Activated gamma-delta T cell treated with Interleukin-2 at 50 U/mL for 16 hours (primary cell): ENCODE measurements at places on chromosomes 2 and 18.

DNA sequence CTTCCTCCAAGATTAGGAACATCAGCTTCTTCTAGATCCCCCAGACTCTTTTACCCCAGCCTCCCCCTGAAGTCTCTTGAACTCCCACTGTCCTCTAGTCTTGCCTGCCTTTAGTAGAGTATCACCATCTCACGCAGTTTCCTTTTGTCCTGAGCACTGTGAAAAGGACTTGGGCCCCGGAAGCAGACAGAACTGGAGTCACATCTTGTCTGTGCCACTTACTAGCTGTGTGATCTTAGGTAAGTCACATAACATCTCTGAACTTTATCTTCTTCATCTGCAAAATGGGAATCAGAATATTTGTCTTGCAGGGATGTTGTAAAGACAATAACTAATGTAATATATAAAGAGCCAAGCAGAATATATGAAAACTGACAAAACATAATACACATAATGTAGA, 8.4 kb upstream of the TRABD2A start:
- no peak for DNase-seq

- no peak for DNase-seq
Measured at GRCh38 chr18:23274638-23275482, 139.6 kb downstream of the CABLES1 start.

DNA sequence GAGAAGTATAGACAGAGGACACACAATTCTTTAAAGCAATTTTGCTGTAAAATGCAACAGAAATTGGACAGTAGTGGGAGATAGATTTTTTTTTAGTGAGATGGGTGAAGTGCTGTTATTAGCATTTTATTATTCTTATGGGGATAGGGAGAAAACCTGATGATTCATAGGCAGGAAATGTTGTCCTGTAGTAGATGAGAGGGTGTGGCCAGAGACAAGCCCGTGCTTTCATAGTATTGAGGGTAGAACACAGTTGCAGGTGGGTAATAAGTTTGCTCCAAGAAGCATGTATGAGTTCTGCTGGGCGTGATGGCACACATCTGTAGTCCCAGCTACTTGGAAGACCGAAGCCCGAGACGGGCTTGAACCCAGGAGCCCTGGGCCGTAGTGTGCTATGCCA, 128.3 kb upstream of the ARHGAP28 start:
- no peak for DNase-seq

- no peak for DNase-seq
Measured at GRCh38 chr2:170707821-170708795, 7.0 kb upstream of the SP5 start.

- no peak for DNase-seq
Measured at GRCh38 chr2:8548065-8548618, 133.7 kb upstream of the ID2 start.

DNA sequence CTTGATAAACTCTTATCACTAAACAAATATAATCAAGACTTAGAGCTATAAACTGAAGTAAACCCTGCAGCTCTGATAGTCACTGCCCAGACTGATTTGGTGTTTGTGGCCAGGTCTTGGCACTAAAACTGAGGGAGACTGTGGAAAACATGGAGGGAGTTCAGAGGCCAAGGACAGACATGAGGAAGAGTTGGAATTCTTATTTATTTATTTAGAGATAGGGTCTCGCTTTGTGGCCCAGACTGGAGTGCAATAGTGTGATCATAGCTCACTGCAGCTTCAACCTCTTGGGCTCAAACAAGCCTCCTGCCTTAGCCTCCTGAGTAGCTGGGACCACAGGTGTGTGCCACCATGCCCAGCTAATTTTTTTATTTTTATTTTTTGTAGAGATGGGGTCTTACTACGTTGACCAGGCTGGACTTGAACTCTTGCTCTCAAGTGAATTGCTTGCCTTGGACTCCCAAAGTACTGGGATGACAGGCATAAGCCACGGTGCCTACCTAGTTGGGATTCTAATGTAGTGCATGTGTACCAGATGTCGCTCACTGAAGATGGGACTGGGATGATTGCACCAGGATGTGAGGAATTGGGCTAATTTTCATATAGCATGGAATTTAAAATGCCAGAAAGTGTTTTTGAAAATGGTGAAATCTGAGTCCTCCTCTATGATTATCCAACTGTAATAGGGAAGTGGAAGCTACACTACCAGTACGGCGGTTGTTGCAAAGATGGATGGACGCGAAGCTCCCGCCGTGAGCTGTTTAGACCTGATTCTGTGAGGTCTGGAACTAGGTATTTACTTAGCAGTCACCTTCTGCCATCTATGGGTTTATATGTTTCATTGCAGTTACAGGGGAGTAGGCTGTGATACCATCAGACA, 52.7 kb upstream of the CTLA4 start:
- DNase-seq: peak; percentile 33

DNA sequence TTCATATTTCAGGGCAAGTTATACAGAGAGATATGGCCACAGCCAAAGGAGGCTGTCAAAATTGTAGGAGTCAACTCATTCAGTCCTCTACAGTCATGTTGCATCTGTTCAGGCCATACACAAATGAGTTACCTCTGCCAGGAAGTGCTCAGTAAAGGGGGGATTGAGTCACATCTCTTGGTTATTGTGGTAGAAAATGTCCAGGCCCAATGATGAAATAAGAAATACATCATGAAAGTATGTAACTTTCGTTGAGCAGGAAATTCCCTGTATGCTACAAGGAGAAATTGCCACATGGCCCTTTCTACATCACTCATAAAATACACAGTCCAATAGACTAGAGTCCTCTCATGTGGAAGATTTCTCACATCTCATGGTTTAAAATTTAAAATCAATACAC, 103.9 kb upstream of the COL3A1 start:
- DNase-seq: no peak

GRCh38 chr2:215843579-215843978, 169.8 kb downstream of the MREG start:
- no peak for DNase-seq

DNA sequence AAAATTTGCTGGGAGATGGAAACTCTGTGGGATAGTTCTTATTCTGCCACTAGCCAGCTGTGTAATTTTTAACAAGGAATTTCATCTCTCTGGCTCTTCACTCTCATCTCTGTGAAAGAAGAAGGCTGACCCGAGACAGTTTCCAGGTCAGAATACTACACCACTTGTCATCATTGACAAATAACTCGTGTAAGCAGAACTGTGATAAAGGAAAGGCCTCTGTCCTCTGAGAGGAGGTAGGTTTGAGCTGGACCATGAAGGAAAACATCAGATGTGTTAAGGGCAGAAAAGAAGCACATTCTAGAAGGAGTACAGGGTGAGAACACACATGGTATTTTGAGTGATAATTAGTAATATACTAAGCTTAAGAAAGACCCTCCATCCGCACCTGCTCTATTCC, 211.4 kb upstream of the DDX18 start:
- DNase-seq: no peak

DNA sequence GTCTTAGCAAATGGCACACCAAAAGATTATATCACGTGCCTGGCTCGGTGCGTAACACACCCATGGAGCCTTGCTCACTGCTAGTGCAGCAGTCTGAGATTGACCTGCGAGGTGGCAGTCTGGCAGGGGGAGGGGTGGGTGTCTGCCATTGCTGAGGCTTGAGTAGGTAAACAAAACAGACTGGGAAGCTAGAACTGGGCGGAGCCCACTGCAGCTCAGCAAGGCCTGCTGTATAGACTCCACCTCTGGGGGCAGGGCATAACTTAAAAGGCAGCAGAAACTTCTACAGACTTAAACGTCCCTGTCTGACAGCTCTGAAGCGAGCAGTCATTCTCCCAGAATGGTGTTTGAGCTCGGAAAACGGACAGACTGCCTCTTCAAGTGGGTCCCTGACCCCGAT, 55.9 kb upstream of the FSHR start:
- DNase-seq: no peak

DNA sequence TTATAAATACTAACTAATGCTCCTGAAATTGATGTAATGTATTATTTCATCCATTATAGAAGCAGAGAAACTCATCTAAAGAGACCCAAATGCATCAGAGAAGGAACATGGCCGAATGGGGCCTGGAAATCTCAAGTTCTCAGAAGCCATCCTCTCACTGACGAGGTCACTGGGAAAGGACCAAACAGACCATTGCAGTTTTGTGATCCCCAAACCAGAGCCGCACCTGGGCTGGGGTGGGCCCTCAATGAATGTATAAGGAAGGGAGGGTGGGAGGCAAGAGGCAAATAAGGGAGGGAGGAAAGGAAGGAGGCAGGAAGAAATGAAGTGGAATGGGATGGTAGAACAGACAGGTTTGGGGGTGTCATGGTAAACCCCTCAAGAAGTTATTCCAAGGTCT, 245.3 kb upstream of the ID2 start:
- no peak for DNase-seq

- no peak for DNase-seq
Measured at GRCh38 chr2:216540920-216541319, 42.3 kb downstream of the RPL37A start.

GRCh38 chr2:187506416-187506815, 47.8 kb downstream of the TFPI start:
- no peak for DNase-seq

GRCh38 chr2:107093426-107093957, 207.5 kb upstream of the ST6GAL2 start:
- no peak for DNase-seq

- DNase-seq: no peak
Measured at GRCh38 chr18:39753178-39753577, 2187.6 kb upstream of the CELF4 start.

- no peak for DNase-seq
Measured at GRCh38 chr2:78718024-78718423, 307.5 kb upstream of the REG3G start.

DNA sequence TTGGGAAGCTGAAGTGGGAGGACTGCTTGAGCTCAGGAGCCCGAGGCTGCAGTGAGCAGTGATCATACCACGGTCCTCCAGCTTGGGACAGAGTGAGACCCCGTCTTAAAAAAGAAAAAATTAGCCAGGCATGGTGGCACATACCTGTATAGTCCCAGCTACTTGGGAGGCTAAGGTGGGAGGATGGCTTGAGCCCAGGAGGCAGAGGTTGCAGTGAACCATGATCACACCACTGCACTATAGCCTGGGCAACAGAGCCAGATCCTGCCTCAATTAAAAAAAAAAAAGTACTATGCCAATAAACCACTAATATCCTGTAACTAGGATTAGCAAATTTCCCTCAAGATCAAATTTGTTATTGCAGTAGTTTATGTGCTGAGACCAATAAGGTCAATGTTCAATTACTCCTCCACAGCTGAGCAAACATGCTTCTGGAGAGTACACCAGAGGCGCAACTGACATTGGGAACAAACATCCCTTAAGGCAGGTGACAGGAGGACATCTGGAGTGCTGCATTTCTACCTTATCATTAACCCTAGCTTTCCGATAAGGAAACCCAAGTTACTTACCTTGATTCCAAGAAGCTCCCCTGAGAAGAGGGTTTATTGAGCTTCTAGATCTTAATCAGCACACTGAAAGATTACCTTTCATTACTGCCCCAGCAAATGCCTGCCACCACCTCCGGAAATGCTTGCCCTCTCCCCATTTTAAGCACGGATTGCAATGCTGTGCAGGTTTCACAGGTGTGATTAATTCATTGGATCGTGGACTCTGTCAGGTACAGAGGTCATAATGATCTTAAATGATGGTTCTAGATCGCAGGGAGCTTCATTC, 26.2 kb downstream of the MGAT4A start:
- DNase-seq: no peak

DNA sequence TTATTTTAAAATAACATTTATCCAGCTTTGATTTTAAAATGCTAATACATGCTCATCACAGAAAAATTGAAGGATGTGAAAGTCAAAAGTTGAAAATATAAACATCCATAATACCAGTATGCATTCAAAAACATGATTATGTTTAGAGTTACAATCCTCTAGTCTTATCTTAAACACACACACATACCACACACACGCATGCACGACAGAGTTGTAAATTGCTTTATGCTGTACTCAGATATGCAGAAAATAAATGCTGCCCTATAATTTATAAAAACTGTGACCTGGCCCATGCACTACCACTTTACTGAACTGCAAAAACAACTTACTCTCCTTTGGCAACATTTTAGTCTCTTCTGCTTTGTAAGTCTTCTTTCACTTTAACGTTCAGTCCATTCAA, 793.0 kb upstream of the FANCL start:
- no peak for DNase-seq

DNA sequence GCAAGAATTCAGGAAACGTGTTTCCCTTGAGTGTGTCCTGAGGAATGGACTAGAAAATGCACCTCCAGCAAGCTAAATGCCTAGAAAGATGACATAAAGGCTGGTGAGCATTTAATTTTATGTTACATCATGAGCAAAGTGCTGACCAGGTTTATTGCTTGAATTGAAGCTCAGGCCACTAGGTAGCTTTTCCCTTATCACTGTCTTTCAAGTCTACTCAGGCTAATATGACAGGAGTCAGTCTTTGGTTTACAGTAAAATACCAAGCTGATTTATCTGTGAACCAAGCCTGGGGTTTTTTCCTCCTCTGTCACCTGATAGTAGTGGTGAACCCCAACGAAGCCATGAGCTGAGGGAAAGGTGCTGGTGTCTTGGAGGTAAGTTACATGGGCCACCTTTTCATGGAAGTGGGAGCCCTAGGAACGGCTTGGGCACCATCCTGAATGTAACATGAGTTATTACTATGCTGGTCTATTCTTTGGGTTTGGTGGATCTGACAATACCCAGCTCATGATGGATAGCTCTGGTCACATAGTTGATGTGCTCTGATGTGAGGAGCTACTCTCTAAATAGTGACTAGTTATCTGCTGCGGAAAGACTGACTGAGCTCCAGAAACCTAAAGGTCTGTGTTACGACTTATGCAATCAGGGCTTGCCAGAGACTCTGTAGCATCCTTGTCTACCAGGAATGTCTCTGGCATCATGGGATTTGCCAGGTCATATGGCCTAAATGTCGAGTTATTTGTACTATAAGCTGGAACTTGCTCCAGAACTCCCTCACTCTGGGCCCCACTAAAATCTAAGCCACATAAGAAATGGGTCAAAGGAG, 39.8 kb downstream of the NUP35 start:
- DNase-seq: no peak

GRCh38 chr2:73069041-73069854, 2.3 kb downstream of the SFXN5 start:
- no peak for DNase-seq

DNA sequence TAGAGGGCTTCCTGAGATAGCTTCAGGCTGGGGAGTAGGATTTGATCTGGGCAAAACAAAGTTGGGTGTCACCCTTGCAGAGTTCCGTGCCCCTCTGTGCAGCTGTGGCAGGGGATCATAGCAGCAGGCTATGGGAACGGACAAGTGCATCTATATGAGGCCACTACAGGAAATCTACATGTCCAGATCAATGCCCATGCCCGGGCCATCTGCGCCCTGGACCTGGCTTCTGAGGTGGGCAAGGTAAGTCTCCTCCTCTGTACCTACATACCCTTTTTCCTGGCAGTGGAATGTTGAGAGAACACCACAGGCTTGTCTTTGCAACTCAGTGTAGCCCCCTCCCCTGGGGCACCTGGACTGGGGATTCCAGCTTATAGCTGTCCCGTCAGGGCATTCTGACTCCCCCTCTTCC, 3.5 kb downstream of the WDR54 start:
- DNase-seq: no peak

DNA sequence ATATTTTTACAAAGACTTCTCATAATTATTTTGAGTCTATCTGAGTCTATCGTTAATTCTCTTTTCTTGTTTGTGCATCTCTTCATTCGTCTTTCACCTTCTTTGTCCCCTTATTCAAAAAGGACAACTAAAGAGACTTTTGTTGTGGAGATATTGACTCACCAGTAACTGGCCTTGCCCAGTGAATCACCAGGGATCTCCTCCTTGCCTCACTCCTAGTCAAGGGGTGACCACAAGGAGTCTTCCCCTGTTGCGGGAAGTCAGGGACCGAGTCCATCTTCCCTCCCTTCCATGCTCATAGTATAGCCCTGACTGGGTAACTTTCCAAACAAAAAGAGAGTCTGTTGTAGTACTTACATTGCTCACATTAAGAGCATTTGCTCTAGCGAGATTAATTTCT, 158.9 kb downstream of the NEB start:
- no peak for DNase-seq
